ENCODE measurements at places on chromosomes 12 and 14.
A peak's percentile ranks its signal among the peaks of the same experiment; 100 is the strongest.

- DNase-seq, result peak; percentile 46
Measured at GRCh38 chr12:121443193-121443870, 43.4 kb downstream of the RNF34 start.

GRCh38 chr12:112282920-112283319 lies 99.3 kb downstream of the HECTD4 start:
- DNase-seq, result no peak

- no peak for DNase-seq
Measured at GRCh38 chr14:94388384-94389103, at the start of gene SERPINA1. SERPINA1 (minus strand) TSS chr14:94388602; CDS start chr14:94383237, 5,365 bp downstream.

GRCh38 chr12:100671396-100672074 lies 98.1 kb downstream of the GAS2L3 start:
- DNase-seq, result no peak

GRCh38 chr14:66507181-66507721 lies 696 bp upstream of the GPHN start:
- no peak for DNase-seq

- DNase-seq, result peak; percentile 37
Measured at GRCh38 chr12:6336079-6336888, 5.6 kb downstream of the TNFRSF1A start.

GRCh38 chr14:103310576-103311095 lies 23.4 kb upstream of the EIF5 start:
- no peak for DNase-seq

- no peak for DNase-seq
Measured at GRCh38 chr14:28102814-28103213, 663.8 kb upstream of the FOXG1 start.

GRCh38 chr14:65213316-65213715 lies 111.0 kb upstream of the MAX start:
- DNase-seq, result no peak

DNA sequence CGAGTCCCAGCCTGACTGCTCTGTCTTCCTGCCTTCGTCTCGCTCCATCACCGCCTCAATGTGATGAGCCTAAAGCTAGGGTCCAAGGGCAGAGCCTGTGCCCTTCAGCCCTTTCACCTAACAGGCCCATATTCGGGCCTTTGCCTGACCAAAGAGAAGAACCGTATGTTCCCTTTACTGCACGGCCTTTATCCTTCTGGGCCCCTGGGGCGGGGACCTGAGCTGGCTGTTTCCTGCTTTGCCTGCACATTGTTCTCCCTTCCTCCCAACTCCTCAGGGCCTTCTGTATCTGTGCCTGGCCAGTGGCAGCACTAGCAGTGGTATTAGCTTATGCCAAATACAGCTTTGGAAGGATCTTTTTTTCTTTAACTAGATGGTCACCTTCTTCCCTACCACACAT lies 8.5 kb upstream of the MYL6B start:
- no peak for DNase-seq

DNA sequence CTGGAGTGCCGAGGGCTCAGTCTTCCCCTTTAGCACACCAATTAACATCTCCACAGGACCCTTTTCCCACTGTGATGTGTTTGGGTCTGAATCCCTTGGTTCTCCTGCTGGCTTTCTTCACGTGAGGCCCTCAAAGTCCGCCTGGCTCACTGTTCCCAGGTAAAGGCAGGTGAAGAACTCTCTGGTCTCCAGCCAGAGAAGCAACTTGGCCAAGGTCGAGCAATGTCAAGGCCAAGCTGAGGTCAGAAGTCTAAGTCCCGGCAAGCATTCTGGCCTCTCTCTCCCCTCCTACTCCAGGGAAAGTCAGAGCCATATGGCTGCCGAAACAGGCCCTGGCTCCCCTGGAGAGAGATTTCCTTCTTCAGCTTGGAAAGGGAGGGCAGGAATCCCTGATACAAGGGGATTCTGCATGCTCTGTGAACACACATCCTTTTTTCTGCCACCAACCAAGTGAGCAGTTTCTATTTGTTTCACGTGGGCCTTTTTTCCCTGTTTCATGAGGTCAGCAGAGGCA lies 61.4 kb upstream of the ESRRB start:
- DNase-seq, result no peak

- no peak for DNase-seq
Measured at GRCh38 chr14:88908216-88908615, 83.8 kb downstream of the TTC8 start.

GRCh38 chr12:107760207-107760808 lies 629 bp downstream of the PRDM4 start:
- peak; percentile 37 for DNase-seq

DNA sequence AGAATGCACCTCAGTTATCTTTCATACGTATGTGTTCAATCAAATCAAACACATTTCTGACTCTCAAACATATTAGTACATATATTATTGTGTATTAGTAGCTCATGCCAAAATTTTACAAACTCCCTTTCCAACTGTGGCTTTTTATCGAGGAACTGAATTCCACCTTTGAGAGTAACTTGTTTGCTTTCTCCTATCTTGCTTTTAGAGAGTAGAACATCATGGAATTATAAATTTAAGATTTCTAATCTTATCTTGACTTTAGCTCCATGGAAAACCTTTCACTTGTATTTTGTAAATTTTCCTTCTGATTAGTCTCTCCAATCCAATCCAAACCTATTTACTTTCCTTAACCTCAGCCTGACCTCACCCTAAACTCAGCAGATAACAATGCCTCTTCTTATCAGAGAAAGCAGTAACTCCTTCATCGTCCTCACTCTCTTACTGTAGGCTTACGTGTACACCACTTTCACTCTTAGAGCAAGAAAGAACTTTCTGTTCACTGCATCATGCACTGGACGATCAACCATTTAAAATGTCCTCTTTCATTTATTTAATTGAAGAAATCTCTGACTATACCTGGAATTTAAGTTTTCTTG lies 164.5 kb downstream of the TMTC3 start:
- no peak for DNase-seq

DNA sequence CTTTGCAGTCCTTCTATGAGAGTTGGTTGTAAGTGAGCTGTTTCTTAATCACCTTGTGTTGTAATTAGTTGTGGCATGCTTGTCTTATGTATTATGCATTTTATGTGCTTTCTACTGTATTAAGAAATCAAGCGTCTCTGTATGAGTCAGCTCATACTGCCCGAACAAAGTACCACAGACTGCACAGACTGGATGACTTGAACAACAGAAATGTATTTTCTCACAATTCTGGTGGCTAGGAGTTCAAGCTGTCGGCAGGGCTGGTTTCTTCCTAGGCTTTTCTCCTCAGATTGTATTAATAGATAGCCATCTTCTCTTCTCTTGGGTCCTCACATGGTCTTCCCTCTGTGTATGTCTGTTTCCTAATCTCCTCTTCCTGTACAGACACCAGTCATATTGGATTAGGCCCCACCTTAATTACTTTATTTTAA lies 77.7 kb downstream of the FLRT2 start:
- DNase-seq, result no peak

DNA sequence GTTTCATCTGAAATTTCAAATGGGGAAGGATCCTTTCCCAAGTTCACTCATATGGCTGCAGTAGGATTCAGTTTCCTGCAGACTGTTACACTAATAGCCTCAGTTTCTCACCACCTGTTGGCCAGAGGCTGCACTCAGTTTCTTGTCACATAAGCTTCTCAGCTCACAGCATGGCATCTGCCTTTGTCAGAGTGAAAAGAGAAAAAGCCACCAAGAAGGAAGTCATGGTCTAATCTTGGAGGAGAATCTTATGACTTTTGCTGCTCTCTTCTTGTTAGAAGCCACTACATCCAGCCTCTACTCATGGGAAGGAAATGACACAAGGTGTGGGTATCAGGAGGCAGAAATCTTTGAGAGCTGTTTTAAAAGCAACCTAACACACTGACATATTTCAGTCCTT lies 39.4 kb upstream of the BTG1 start:
- peak; percentile 68 for DNase-seq

- DNase-seq, result no peak
Measured at GRCh38 chr12:23197266-23197665, 572.3 kb downstream of the ETNK1 start.

GRCh38 chr14:55301437-55302121 lies 30.4 kb downstream of the FBXO34 start:
- no peak for DNase-seq

DNA sequence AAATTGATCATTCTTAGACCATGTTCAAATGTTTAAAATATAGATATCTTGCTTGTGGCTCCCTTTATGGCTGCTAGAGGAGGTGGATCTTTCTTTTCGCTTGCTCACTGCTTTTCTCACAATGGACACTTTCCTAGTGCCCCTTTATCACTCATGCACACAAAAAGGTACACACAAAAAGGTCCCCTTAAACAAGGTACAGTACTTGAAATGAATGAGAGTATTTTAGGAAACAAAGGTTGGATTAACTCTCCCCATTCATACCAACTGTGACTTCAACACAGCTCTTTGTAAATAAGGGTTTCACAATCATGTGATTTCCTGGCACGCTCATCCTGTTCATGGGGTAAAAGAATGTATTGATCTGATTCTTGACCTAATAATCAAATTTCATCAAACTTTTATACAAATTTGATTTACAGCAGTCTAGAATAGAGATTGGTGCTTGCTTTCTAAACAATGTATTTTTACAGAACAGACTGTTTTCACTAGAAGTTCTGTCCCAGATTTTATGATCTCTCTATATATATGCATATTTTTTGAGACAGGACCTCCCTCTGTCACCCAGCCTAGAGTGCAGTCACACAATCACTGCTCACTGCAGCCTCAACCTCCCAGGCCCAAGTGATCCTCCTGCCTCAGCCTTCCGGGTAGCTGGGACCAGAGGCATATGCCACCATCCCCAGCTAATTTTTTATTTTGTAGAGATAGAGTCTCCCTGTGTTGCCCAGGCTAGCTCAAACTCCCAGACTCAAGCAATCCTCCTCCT lies 34.4 kb upstream of the EPS8 start:
- DNase-seq, result no peak

DNA sequence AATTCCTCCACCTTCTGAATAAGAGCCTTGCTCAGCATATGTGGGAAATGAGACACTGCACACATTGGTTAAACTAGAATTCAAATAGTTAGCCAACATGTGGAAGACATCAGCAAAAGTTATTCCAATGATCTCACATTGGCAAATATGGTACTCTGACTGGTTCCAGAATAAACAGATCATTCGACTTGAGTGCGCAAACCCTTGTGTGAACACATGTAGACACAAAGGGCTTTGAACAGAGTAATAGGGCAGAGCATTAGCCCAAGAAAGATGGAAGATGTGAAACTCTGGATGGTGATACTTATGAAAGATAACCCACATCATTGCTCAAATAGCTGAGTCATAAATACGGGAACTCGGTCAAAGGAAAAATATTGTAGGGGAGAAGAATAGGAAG lies 1133.4 kb upstream of the SEL1L start:
- no peak for DNase-seq

GRCh38 chr12:3662521-3662921 lies 90.4 kb downstream of the CRACR2A start:
- no peak for DNase-seq

All from naive thymus-derived CD4-positive, alpha-beta T cell (primary cell).